HS-5 (cell line): ENCODE measurements at places on chromosomes 3 and 15.

- DNase-seq, result no peak
Measured at GRCh38 chr3:155629556-155629955, 115.3 kb downstream of the PLCH1 start.

GRCh38 chr15:78822514-78822913, 11.2 kb upstream of the ADAMTS7 start:
- DNase-seq, result no peak

GRCh38 chr3:109853077-109853731, 515.9 kb upstream of the DPPA4 start:
- DNase-seq, result no peak

DNA sequence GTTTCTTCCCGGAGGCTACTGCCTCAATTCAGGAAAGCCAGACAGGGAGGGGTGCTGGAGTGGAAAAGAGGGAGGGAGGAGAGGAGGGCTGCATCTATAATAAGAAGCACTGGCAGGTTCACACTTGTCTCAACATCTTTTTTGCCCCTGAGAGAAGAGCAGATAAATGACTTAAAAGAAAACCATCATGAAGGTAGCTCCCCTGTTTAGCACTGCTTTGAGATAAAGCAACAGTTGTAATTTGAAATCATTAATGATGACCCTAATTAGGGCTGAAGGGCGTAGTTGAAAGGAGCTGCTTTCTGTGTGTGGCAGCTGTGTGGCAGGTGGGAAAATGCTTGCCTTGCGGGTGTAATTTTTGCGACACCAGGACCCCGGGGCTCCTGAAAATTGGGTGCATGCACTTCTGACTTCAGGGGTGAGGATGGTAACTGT, 222.8 kb upstream of the IL12A start:
- DNase-seq, result no peak

- no peak for DNase-seq
Measured at GRCh38 chr15:91007266-91007665, 12.9 kb upstream of the PRC1 start.

DNA sequence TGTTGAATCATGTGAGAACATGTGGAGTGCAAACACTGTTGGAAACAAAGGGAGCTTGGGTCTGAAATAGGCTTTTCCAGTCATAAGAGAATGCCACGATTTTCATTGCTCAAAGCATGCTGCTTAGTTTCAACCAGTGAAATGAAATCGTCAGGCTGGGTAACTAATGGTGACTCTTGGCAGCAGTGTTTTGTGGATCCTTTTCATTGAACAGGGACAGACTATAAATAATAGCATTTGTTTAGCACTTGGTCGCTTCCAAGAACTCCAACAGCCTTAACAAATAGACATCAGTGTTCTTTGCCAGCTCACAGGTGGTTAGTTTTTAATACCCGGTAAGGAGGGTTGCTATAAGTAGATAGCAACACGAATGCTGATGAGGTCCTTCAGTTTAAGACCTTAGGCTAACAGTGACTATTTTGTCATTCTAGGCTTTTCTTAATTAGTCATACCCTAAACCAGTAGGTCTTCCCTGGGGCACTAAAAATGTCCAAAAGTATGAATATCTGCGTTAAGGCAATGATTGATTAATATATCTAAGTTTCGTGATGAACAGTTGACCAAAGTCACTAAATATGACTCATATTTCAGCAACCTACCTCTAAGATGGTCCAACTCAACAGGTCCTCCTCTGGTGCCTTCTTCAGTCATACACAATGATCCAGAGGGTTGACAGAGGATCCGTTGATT, 15.8 kb downstream of the TP63 start:
- DNase-seq, result no peak

- DNase-seq, result no peak
Measured at GRCh38 chr3:8953313-8953712, 10.0 kb downstream of the RAD18 start.

- DNase-seq, result no peak
Measured at GRCh38 chr15:41797201-41797944, 23.1 kb downstream of the MAPKBP1 start.

- DNase-seq, result no peak
Measured at GRCh38 chr15:75022783-75023180, 608 bp upstream of the PPCDC start.

DNA sequence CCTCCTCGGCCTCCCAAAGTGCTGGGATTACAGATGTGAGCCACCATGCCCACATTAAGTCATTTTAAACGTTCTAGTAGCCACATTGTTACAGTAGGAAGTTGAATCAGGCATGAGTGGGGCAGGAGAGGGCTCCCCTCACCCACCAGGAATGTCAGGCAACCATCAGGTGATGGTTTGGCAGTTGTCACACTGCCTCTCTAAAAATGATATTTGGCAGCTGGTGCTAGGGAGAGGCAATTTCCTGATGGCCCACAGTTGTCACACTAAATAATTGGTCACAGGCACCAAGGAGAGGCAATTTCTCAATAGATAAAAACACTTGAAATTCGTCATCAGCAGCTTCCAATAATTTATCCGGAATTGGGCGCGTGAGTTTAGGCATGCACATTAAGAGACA, 79.2 kb upstream of the ABHD2 start:
- DNase-seq, result no peak

DNA sequence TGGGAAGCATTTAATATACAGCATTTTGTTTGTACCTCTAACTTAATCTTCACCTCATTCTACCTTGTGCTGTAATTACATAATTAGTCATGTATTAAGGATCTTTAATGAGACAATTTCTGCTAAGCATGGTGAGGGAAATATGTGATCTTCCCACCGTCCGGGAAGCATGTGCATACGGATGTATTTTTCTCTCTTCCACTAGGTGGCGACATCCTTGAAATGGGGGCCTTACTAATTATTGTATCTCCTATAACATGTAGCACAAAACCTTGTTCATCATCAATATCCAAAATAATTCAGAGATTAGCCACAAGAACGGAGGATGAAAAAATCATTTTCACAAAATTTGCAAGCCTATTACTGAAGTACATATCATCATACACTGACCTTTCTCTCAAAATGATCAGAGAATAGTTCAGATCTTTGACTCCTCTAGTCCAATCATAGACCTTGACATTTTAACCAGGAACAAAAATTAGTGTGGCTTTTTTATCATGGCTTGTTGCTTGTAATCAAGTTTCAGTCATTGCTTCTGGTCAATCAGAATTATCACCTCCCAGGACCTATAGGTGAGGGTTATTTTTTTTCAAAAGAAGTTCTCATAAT, 148.9 kb upstream of the GBE1 start:
- DNase-seq, result peak; percentile 13

DNA sequence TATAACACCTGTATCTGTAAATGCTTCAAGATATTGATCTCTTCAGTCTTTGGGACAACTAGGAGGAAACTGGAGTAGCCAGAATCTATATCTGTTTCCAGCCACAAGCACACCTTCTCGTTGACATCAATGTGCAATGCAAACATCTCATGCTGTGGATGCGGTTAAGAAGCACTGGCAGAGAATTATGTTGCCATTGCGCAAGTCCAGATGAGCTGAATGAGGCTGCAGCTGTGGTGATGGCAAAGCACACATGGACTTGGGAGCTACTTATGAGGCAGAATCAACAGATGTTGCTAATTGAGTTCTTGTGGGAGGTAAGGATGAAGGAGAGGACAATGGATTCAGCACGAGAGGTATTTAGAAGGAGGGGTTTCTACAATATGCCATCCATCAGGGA, 90.9 kb downstream of the STRIT1 start:
- peak; percentile 65 for DNase-seq

DNA sequence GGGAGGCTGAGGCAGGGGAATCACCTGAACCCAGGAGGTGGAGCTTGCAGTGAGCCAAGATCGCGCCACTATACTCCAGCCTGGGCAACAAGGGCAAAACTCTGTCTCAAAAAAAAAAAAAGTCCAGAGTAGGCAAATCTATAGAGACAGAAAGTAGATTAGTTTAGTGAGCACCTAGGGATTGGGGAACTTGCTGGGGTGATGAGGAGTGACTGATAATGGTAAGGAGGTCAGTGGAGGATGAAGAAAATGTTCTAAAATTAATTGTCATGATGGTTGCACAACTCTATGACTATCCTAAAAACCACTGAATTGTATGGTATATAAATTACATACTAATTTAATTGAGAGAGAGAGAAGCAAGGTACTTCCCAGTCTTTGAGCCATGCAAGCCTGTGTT, 27.8 kb upstream of the LYZL4 start:
- no peak for DNase-seq

GRCh38 chr3:119301662-119302061, 7.5 kb downstream of the ARHGAP31 start:
- no peak for DNase-seq

- DNase-seq, result peak; percentile 61
Measured at GRCh38 chr3:102053375-102053989, 204.2 kb downstream of the NFKBIZ start.

- peak; percentile 52 for DNase-seq
Measured at GRCh38 chr3:182118066-182118465, 406.3 kb downstream of the SOX2 start.

DNA sequence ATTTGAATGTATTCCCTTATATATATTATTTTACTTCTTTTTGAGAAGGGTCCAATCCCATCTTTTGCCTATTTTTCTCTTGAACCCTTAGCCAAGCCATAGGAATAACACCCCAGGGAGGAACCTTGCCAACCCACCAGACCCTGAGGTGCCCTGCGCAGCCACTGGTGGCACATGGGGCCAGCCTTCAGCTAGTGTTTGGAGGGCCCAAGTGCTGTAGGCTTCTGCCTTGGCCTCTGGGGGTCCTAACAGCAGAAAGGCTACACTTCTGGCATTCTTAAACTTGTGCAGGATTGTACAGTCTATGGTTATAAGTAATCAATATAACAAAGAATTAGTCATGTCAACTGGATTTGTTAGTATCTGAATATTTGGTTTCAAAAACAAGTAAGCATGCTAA, 34.5 kb downstream of the RUVBL1 start:
- no peak for DNase-seq

- no peak for DNase-seq
Measured at GRCh38 chr3:18937574-18937973, 210.7 kb upstream of the KCNH8 start.
